ENCODE measurements at places on chromosomes 7 and 10.

DNA sequence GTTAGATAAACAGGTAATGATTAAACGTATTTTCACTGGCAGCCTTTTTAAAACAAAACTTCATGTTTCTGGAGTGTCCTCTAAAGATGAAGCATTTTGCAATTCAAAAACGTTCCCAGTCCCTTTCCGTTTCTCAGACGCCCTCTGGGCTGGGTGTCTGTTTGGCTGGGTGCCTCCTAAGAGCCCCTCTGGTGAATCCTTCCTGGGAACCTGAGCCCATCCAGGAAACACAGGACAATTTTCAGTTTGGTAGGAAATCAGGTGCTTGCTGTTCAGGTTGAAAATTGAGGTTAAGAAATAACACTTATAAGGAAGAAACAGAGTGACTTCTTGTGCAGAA is 76.7 kb downstream of the CHN2 start:
- DNase-seq = no peak

GRCh38 chr7:54888067-54888733 is 129.2 kb upstream of the SEC61G start:
- no peak for DNase-seq

- DNase-seq = no peak
These were observed 14.0 kb downstream of the KMT2E start for GRCh38 chr7:105028004-105028403.

- no peak for DNase-seq
These were observed 43.6 kb downstream of the PIP4K2A start for GRCh38 chr10:22670788-22671187.

GRCh38 chr10:79176052-79176501 is 107.3 kb downstream of the ZMIZ1 start:
- no peak for DNase-seq

DNA sequence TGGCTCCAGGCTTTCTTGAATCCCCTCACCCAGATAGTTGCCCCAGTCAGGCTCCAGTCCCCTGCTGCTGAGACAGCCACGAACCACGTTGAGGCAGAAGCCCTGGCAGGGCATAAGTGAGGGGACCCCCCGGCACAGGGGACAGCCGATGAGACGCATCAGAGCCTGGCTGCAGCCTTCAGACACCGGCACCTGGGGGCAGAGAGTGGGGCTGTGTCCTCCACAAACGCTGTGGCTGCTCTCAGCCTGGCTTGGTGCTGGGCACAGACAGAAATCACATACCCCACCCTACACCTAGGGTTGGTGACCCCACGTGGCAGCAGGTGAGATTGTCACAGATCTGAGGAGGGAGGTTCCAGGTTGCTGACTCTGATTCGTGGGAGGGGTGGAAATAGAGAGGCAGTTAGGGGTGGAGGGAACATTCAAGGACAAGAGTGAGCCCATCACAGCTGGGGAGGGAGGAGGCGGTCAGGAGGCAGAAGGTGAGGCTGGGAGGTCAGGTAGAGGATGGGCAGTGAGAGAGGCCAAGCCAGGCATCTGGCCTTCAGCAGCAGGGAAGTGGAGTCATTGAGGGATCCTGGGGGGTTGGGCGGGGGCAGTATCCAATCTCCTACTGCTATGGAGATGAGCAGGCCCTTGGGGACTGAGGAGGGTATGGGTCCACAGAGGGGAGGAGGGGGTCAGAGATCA is 3.2 kb downstream of the GPC2 start:
- DNase-seq = no peak

DNA sequence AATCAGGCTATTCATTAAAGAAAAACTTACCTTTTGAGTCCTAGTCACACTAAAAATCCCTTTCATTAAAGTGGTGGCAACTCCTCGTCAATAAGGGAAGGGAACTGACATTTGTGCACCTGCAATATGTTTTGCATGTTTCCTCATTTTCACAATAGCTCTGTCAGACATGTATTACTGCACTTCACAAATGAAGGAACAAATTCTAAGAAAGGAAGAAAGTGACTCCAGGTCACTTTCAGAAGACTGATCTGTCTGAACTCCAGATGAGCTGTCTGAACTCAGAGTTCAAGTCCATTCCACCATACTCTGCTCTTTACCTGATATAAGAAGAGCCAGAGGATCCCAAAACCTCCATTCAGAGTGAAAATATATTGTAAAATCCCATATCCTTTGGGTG is 50.3 kb upstream of the GSAP start:
- no peak for DNase-seq

DNA sequence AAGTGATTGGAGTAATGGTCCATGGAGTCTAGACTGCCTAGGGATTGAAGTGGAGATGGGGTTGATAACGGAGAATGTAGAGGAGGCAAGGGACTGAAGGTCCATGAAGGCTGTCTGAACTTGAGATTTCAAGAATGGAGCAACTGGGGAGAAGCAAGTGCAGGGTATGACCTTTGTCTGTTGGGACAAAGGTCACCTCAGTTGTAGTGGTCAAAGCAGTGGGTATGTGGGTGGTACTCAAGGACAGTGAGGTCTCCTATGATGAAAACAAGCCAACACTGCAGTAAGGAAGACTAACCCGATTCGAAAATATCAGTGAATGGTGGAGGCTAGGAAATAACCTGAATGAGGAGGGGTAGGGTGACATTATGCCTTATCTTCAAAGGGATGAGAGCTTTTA is 5.4 kb upstream of the DDX21 start:
- DNase-seq = no peak

DNA sequence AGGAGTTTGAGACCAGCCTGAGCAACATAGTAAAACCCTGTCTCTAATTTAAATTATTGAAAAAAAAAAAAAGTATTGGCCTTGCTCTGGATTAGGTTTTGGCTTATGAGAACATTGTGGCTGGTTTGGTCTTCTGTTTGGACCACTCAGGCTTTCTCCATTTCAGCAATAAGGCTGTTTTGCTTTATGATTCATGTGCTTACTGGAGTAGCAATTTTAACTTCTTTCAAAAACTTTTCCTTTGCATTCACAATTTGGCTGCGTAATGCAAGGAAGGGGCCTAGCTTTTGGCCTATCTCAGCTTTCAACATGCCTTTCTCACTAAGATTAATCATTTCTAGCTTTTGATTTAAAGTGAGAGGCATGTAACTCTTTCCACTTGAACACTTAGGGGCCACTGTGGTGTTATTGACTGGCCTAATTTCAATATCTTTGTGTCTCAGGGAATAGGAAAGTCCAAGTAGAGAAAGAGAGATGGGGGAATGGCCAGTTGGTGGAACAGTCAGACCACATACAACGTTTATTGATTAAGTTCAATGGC is 38.0 kb upstream of the SRPK2 start:
- DNase-seq = no peak

- no peak for DNase-seq
These were observed 7.9 kb downstream of the SLC25A28 start for GRCh38 chr10:99612167-99612831.

- no peak for DNase-seq
These were observed 40.6 kb downstream of the IMMP2L start for GRCh38 chr7:111521660-111522059.

- no peak for DNase-seq
These were observed 22.4 kb downstream of the GBF1 start for GRCh38 chr10:102267748-102268147.

DNA sequence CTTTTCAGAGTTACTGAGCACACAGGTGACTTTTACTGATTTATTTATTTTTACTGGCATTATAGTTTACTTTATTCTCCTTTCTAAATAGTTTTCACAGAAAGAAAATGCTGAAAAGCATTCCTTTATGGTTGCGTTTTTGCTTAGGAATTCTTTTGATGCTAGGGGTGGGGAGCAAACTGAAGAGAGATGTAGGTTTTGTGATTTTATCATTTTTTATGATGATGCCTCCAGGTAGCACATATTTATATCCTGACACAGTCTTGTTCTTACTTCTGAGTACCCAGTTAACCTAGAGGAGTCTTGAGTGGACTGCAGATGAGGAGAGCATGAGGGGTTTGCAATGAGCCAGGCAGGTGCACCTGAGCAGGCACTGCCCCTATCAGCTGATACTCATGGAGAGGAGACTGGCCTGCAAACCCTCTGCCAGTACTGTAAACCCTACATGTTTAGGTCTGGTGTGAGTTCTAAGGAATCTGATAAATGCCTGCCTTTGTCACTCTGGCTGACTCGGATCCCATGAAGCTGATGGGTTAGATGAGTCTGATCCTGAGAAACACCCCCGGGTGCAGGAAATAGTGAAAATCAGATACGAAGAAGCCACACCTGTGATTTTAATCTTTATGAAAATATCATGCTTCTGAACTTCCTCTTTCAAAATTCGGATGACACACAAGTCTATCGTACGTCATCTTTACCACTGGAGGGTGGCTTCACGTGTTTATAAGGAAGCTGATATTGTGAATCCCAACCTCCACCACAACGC is 302.9 kb downstream of the WDR37 start:
- no peak for DNase-seq

DNA sequence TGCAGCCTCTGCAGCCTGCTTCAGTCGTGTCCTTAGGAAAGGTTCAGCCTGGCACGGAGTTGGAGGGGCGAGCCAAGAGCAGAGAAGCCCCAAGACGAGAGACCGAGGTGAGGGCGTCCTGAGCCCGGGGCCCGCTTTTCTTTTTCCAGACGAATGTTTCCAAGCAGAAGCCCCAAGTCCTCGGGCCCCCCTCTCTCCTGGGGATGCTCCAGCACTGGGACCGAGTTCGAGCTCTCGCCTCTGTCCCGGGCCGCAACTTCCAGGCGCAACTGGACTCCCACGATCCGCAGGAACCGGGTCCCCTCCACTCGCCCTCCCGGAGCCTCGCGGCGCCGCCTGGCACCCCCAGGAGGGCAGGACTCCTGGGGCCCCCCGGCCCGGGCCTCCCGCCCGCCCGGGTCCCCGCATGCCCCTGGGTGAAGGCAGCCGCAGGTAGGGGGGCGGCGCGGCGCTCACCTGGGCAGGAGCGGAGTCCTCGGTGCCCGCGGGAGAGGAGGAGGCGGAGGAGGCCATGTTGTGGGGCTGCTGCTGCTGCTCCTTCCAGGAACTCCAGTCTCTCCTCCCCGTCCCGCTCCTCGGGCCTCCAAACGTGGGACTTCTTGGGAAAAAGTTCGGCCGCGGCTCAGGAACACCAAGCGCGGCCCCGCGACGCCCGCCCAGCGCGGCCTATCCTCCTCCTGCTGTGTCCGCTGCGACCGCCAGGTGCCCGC is 45.3 kb upstream of the CDK1 start:
- peak; percentile 43 for DNase-seq

- no peak for DNase-seq
These were observed 117.0 kb upstream of the STK17A start for GRCh38 chr7:43465581-43466554.
